ENCODE measurements at places on chromosomes 3 and 15.

DNA sequence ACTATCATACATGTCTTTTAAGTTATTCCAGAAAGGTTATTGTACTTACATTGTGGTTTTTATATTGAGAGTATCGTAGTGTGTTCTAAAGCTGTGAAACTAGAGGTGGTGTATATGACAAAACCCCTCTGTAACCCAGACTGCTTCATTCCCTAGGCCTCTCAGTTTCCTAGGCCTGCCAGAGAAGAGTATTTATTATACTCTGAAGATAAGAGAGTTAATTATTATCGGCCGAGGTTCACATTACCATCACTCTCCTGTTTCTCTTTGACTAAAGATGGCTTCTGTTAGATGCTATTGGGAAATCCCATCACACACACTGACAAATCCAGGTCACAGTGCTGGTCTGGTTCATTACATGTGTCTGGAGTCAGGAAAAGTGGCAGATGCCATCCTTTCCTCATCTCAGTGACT lies 20.5 kb downstream of the EXOSC7 start:
- no peak for DNase-seq

DNA sequence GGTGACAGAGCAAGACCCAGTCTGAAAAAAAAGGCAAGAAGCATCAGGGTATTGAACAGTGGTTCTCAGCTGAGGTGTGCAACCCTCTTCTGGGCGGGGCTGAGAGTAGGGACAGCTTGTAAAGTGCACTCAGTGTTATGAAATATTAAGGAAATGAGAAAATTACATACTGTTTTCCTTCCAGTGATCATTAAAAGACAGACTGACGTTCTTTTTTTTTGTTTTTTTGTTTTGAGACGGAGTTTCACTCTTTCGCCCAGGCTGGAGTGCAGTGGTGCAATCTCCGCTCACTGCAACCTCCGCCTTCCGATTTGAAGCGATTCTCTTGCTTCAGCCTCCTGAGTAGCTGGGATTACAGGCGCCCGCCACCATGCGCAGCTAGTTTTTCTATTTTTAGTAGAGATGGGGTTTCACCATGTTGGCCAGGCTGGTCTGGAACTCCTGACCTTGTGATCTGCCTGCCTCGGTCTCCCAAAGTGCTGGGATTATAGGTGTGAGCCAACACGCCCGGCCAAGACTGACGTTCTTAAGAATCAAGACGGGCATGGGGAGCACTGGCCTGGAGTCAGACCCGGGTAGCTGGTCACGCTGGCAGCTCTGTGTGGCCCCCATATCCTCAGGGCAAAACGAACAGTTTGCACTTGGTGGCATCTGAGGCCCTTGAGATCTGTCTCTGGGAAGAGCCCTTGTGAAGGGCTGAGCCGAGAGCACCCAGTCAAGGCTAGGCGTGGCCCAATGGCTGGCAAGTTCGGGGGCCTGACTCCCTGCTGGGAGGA lies 11.4 kb downstream of the MAN2A2 start:
- no peak for DNase-seq

DNA sequence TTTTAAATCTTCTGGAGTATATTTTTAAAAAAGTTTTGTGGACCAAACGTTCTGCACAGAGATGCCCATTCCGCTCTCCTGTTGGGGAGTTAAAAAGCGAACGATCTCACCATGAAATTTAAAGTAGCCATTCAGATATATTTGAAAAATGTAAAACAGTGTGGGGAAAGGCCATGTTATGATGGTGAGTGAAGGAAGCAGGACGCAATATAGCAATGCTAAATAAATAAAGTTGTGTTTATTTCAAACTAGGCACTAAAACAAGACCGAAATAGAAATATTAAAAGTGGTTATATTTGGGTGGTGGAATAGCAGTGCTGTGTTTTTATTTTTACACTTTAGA lies 327 bp upstream of the CCDC13 start:
- no peak for DNase-seq

- DNase-seq, result no peak
These were observed 62.1 kb downstream of the PRICKLE2 start for GRCh38 chr3:64163019-64163754.

DNA sequence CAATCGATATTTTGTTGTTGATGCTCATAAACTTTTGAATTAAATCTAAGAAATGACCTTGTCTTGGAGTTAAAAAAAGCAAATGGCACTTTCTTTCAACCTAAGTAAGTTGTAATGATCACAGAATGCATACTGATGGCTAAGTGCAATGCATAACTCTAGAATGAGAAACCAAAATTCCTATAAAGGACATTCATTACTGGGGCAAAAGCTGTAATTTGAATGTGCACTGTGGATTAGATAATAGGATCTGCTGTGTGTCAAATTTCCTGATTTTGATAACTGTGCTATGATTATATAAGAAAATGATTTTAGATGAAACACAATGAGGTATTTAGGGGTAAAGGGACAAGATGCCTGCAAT lies 14.3 kb downstream of the SIAH2 start:
- DNase-seq, result no peak

DNA sequence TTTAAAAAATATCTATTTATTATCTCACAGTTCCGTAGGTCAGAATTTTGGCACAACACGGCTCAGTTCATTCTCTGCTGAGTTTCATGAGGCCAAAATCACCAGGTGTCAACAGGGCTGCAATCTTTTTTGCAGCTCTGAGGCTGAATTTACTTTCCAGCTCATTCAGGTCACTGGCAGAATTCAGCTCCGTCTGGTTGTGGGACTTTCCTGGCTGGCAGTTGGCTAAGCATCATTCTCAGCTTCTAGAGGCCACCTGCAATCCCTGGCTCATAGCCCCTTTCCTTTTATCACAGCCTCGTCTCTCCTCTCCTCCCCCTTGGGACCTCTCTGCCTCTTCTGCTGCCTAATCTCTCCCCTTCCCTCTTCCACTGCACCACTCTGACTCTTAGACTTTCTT lies 174.0 kb upstream of the WNT5A start:
- DNase-seq, result no peak

DNA sequence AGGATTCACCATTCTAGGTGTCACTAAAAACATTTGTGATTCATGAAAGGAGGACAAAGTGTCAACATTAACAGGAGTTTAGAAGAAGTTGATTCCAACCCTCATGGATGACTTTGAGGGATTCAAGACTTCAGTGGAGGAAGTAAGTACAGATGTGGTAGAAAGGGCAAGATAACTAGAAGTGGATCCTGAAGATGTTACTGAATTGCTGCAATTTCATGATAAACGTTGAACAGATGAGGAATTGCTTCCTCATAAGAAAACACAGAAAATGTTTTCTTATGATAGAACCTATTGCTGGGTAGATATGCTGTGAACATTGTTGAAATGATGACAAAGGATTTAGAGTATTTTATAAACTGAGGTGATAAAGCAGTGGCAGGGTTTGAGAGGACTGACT lies 23.5 kb upstream of the ATP2C1 start:
- no peak for DNase-seq

DNA sequence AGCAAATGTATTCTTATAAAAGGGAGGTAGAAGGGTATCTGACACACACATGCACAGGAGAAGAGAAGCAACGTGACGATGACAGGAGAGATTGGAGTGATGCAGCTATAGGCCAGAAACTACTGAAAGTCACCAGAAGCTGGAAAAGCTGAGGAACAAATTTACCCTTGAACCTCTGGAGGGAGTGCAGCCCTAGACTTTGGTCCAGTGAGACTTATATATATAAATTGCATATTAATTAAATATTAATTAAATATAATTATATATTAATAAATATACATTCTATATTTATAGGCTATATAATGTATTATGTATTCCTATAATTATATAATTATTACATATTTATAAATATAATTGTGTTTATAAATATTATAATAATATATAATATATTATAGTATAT lies 96.5 kb upstream of the LMCD1 start:
- no peak for DNase-seq

DNA sequence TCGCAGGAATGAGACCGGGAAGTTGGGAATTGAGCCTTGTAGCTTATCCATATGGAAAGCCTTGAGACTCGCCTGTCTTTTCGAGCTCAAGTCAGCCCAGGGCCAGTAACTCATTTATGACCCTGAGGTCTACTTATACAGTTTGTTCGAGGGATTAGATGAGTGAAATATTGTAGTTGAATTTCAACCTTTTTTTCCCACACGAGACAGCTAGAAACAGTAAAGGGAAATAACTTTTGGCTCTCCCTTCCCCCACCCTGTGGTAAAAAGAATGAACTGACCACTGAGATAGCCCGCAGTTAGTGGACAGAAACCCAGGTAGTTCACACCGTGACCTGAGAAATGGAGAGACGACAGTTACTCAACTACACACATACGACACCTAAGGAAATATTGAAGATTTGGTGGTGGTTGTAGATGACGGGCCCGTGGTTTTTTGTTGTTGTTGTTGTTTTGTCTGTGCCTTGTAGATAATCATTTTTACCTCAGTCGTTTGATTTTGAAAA lies 841 bp downstream of the EIF3J start:
- DNase-seq, result no peak

GRCh38 chr15:73568564-73569280 lies 64.5 kb downstream of the NPTN start:
- DNase-seq, result no peak

GRCh38 chr3:127590282-127590592 lies 296 bp downstream of the TPRA1 start:
- no peak for DNase-seq

GRCh38 chr3:187518616-187519015 lies 150.4 kb downstream of the RTP4 start:
- DNase-seq, result no peak

DNA sequence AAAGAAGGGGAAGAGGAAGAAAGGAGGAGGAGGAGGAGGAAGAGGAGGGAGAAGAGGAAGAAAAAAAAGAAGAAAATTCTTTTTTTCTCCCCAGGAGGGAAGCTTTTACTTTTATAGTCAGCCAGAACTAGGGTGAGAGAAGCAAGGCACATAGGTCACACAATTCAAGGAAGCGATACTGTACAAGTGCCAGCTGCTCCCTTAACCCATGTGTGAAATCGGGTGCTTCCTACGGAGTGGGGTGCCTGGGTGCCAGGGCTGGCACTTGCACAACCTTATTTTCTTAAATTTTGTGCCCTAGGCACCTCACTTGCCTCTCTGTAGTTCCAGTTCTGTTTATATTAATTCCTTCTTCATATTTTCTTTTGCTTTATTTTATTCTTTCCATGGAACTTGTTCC lies 150.4 kb downstream of the LIPC start:
- no peak for DNase-seq

DNA sequence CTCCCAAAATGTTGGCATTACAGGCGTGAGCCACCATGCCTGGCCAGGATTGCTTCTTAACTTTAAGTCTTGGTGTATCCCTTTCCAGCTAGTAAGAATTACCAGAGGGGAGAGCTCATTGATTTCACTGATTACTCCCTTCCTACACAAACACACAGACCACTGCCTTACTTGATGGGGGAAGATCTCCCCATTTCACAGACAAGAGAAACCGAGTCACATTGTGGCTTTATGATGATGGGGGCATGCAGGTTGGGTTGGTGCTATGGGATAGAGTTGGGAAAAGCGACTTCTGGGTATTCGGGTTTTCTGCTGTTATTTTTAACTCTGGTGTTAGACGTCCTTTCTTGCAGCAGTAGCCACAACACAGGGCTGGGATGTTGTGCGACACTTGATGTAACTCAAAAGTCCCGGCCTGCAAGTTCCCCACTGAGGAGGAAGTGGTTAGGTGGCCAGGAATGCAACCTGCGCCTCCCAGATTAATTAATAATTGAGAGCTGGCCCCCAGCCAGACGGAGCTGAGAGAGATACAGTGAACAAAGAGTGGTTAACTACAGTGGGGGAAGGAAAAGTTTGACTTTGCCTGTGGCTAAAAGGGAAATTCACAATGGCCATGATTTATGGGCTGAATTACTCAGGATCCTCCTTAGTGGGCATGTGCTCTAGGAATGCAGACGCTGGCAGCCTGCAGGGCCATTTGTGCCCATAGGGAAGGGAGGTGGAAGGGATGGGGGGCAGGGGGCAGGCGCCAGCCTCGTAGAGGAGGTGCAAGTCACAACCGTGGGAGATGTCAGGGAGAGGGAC lies 63.6 kb downstream of the SMAD6 start:
- DNase-seq, result peak; percentile 91

- no peak for DNase-seq
These were observed 162.9 kb downstream of the NSMCE3 start for GRCh38 chr15:29106551-29107290.

GRCh38 chr3:55198554-55198953 lies 270.7 kb upstream of the LRTM1 start:
- no peak for DNase-seq

DNA sequence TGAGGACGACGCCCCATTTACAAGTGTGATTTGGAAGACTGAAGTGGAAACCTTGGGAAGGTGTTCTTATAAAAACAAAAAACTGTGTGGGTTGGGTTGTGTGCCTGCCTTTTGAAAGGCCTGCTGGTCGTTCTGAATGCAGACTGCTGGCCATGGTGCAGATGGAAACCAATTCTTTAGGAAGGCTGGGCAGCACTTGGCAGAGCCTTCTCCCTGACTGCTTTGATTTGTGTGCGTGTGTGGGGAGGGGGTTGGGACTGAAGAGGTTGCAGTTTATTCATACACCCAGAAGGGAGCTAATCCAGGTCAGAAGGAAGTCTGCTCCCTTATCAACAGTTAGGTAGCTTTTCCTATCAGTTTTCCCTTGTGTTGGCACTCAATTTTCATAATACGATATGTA lies 288.7 kb downstream of the SOX2 start:
- no peak for DNase-seq

DNA sequence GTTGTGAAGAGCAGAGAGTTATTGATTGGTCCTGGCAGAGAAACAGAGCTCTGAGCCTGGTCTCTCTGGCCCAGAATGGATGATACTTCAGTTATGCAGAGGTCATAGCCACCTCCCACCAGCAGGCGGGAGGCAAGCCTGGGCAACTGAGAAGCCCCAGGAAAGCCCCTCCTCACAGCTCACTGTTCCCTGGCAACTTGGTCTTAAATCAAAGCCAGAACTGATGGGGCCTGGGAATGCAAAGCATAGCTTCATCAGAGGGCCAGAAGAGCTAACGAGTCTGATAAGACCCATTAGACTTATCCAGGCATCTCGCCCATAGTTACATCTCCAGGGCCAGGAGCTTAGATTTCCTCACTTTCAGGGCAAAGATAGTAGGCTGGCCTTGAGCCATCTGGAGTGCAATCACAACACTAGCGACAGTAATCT lies 5.5 kb upstream of the COLQ start:
- DNase-seq, result no peak

DNA sequence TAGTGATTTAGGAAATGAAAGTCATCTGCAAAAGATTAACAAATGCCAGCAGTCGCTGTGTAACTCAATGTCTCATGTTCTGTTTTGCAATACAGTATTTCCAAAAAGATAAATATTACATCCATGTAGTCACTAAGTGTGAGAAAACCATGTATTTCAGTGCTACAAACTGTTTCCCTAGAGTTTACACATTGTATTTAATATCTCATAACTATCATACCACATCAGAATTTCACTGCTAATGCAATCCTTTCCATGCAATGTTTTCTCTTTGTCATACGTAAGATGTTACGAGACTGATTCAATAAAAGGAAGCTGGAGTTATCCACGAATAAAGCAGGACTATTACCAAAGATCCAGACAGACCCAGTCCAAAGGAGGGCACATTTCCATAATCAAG lies 269.4 kb downstream of the GBE1 start:
- DNase-seq, result no peak

- DNase-seq, result no peak
These were observed 3.3 kb downstream of the TPM1 start for GRCh38 chr15:63045879-63046278.

GRCh38 chr15:99474909-99475753 lies 90.7 kb upstream of the MEF2A start:
- DNase-seq, result no peak

- DNase-seq, result no peak
These were observed 837.2 kb downstream of the NTRK3 start for GRCh38 chr15:87419344-87419743.

- no peak for DNase-seq
These were observed 33.3 kb upstream of the GOLGA8A start for GRCh38 chr15:34470892-34471291.

GRCh38 chr15:25728816-25729215 lies 134.3 kb downstream of the ATP10A start:
- no peak for DNase-seq

Data from NCI-H1105 (cell line).